ENCODE measurements at places on chromosomes 16 and 17. TPM values are rescaled to one million over a fixed set of nuclear protein-coding genes. Genes with fewer than 3 reads are reported as not detected.

The CMTM1 gene
- total RNA-seq = 8.7 TPM

GRCh38 chr16:7689234-7689633 lies 356.6 kb downstream of the RBFOX1 start:
- DNase-seq = no peak

- no peak for DNase-seq
Measured at GRCh38 chr16:12519986-12520385, 283.7 kb downstream of the CPPED1 start.

The KRT222 gene
- total RNA-seq = not detected

The TBC1D3C gene
- not detected for total RNA-seq

DNA sequence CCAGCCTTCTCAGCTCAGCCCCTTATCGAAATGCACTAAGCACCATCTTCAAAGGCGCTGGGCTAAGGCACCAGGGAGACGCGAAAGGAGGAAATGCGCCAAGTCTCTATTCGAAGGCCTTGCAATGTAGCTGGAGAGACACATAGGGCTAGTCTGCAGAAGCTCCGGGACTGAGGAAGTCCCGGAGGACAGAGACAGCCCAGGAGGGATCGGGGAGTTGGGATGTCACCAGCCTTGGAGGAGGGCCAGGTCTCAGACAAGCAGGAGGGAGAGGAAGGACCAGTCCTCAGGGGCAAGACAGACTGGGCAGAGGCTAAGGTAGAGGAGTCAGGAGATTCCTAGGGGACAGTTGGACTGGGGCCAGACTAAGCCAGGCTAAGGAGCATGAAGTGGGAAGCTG lies 8.5 kb downstream of the C17orf100 start:
- no peak for DNase-seq

The PITPNC1 gene
- total RNA-seq = 6.4 TPM

Measured in HT1080 (cell line).